ENCODE measurements at places on chromosomes 5 and 9.

GRCh38 chr5:1445313-1445688, at the start of gene SLC6A3:
Gene SLC6A3, minus strand, starts transcription at chr5:1445440. Its CDS starts 2,243 bp downstream, at chr5:1443197.
- peak; percentile 24 for DNase-seq

DNA sequence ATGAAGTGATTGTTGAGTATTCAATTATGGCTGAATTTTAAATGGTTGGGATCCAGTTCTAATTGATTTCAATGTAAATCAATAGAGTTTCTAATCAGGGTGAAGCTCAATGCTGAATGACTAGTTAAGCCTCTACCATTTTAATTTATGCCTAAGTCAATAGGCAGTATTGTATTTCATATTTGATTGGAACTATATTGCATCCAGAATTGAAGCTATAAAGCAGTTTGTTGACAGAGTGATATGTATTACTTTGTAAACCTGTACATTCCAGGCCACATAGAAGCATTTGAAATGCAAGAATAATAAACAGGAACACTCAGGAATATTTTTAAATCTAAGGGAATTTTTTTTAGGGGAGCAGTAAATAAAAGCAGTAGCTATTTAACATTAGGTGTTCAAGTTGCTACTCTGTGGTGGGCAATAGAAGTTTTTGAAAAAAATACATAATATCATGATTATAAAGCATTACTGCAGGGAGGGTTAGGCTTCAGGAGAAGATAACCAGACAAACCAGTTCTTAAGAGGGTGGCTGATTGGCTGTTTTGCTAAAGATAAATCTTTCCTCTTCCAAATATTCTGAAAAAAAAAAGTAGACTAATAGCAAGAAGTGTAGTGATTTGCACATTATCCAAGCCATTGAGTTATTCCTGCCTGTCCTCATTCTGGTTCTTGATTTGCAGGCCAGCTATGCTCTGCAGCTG, 492.0 kb upstream of the MEF2C start:
- DNase-seq: no peak

GRCh38 chr5:171537070-171537849, 117.8 kb downstream of the FGF18 start:
- DNase-seq: no peak

GRCh38 chr9:25350011-25350410, 328.2 kb downstream of the TUSC1 start:
- DNase-seq: no peak

DNA sequence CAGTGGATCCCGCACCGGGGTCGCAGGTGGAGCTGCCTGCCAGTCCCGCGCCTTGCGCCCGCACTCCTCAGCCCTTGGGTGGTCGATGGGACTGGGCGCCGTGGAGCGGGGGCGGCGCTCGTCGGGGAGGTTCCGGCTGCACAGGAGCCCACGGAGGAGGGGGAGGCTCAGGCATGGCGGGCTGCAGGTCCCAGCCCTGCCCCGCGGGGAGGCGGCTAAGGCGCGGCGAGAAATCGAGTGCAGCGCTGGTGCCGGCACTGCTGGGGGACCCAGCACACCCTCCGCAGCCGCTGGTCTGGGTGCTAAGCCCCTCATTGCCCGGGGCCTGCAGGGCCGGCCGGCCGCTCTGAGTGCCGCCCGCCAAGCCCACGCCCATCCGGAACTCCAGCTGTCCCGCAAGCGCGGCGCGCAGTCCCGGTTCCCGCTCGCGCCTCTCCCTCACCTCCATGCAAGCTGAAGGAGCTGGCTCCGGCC, 120.6 kb upstream of the MEF2C start:
- no peak for DNase-seq

GRCh38 chr9:95954940-95955339, 79.4 kb downstream of the ERCC6L2 start:
- DNase-seq: no peak

GRCh38 chr5:65203746-65204145, 278.0 kb downstream of the ADAMTS6 start:
- no peak for DNase-seq

DNA sequence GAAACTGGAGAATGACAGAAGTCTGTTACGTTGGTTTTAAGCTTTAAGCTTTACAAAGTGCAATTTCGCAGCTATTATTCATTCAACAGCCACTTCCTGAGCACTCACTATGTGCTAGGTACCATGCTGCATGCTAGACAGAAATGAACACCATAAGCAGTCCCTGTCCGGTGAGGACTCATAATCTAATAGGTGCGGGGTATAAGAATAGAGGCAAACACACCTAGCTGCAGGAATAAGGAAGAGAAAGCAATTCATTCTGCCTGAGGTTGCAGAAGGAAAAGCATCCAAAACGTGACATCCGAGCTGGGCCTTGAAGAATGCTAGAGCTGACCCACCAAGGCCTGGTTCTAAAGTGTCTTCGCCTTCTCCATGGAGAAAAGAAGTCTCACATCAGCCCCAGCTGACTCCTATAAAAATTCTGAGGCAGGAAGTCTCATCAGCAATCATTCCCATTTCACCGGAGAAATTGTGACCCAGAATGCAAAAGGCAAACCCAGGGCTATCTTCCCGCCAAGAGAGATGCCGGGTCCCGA, 542 bp downstream of the FKBP15 start:
- DNase-seq: no peak

DNA sequence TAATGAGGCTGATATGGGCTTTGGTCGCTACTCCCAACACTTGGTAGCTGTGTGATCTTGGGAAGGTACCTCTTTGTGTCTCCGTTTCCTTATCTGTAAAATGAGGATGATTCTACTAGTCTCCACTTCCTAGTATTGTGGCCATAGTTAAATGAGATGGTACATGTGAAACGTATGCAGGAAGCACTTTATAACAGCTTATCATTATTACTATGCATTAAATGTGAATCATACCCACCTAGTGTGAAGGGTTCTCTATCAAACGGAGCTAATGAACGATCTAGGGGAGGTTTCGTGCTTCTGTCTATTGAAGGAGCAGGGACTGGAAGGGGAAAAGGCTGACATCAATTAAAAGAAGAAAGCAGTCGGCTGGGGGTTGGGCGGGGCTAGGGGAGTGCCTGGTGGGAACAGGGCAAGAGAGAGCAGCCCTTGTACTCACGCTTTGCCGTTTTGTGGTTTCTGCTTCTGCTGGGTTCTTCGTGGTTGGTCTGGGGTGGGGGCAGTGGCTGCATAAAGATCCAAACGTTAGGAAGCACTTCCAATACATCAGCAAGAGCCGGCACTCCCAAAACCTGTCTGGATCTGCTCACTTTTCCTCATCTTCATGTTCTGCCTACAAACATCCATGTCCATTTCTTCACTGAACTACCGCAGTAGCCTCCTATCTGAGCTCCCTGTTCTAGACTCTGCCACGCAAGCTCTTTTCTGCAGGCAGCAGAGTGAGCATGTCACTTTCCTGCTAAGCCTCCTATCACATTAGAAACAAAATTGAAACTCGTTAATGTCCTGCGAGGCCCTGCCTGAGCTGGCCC, 30.8 kb downstream of the LCP2 start:
- peak; percentile 84 for DNase-seq

- no peak for DNase-seq
These were observed 8.8 kb upstream of the ASB6 start for GRCh38 chr9:129650680-129651235.

DNA sequence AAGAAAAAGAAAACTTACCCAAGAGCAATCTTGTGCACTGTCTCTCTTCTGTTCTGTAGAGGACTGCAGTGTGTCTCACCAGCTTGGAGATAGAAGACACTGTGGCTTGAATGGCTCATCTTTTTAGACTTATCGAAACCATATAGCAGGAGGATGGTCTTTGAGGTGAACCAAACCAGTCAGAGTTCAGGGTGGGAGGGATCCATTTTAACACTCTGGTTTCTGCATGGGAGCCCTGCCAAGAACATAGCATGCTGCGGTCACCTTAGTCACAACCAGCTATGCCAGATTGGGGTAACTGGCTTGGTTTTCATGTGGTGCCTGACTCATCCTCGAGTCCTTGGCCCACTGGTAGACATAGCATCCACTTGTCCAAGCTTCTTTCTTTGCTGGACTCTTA, 135.1 kb downstream of the PAPPA start:
- DNase-seq: no peak

DNA sequence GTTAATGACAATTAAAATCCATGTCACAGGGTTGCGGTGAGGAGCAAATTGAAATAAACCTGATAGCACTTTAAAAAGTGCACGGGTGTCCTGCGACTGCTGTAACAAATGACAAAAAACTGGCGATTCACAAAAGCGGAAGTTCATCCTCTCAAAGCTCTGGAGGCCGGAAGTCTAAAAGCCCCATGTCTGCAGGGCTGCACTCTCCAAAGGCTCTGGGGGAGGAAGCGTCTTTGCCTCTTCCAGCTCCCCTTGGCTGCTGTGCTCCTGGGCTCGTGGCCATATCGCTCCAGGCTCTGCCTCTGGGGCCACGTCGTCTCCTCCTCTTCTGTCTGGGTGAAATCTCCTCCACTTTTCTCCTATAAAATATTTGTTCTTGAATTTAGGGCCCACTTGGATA, 273.9 kb upstream of the IRX2 start:
- DNase-seq: no peak

DNA sequence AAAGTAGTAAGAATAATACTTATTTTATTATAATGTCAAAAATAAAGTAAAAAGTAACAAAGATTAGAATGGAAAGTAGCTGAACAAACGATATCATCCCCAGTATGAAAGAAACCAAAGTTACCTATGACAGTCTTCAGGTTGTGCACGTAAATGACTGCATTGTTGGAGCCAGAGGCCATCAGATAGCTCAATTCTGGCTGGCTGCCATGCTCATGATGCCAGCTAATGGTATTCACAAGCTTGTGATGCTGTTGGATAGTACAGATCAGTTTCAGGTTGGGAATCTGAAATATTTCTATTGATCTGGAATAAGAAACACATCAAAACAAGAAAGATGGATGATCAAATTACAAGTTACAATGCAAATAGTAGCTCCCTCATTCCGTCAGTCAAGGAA, 21.1 kb downstream of the GEMIN5 start:
- DNase-seq: no peak

DNA sequence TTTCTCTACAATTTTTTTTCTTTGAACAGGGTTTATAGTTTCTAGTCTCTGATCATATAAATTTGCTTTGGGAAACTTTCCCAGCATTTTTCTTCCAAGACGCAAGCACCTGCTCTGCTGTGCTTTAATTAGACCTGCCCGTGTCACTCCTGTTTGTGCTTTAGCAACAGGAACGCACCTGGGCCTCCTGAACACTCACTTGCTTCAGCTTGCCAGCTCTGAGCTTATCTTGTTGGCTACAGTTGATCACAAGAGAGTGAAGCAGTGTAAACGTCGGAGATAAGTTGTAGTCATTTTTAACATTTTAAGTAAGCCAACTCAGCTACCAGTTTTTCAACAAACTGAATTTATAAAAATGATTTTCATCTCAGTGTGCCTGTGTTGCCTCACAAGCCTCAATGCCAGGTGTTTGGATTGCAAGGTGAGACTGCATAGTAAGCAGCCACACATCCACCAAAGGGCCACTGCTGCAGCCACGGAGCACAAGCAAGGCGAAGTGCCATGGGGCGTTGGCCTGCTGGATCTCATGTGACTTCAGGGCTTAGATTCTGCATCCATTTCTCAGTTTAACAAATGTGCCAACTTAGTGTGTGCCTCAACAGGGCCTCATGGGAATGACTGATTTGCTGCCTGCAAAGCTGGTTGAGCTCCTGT, 166.9 kb downstream of the TRIO start:
- no peak for DNase-seq

DNA sequence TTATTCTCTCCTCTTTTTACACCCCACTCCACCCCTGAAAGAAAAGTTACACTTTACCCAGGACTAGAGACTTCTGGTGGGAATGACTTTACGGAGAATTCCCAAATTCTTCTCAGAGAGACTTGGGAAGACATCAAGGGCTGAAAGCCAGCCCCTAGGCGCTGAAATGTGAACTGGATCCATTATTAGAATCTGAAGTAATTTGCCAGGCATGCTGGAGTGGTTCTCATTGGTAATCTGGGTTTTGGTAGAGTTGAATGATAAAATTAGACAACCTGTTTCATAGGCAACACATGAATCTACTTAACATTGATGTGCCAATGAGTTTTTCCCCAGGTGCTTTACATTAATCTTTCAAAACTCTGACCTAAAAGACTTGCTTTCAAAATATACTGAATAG, 324.8 kb downstream of the ADAMTS6 start:
- no peak for DNase-seq

GRCh38 chr5:124130816-124131215, 615.6 kb downstream of the ZNF608 start:
- no peak for DNase-seq

DNA sequence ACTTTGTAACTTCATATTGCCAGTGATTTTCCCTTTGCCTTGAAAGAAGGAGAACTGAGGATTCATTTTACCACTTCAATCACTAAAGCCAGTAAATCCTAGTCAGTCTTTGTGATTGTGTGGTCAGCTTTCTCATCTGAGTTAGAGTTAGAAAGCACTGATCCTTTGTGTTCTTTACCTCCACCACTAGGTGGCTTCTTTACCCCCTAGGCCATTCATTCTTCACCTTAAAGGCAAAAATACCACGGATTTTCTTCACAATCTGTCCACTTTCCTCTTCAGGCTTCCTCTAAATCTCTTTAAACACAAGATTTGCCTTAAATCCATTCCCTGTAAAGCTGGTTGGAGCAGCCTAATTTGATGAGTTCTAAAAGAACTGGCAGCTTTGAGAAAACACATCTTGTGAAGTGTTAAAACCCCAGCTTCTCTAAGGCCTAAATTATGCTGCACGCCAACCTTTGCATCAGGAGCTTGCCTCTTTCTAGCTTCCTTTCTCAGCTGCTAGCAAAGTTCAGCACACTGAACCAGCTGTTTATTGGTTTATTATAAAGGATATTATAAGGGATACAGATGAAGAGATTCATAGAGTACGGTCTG, 20.4 kb downstream of the BDP1 start:
- no peak for DNase-seq

- no peak for DNase-seq
These were observed 173.7 kb upstream of the ANKRD55 start for GRCh38 chr5:56406838-56407237.

DNA sequence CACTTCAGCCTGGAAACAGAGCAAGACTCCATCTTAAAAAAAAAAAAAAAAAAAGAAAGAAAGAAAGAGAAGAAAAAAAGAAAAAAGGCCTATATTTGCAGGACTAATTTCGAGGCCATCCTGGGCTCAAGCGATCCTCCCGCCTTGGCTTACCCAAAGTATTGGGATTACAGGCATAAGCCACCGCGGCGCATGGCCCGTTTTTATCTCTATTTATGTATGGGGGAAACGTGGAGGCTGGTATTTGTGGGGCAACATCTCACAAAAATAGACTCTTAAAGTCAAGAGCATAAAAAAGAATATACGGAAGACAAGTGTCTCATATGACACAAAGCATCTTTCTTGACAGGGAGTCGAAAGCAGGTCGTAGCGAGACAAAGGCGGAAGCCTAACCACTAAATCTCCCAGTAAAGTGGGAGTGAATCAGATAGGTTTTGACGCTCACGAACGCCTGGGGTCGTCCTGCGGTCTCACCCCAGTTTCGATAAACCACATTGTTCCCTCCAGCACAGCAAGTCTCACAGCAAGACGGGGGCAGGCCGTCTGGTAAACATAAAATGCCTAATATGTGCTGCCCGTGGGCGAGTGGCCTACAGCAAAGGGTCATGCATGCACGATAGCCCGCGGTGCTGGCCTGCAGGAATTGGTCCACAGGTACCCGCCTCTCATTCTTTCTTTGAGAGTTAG, 1.8 kb upstream of the TRIM41 start:
- DNase-seq: peak; percentile 72

GRCh38 chr9:99353408-99353807, 131.3 kb downstream of the SEC61B start:
- no peak for DNase-seq

GRCh38 chr5:94983861-94984535, 300.9 kb downstream of the MCTP1 start:
- no peak for DNase-seq

- DNase-seq: no peak
These were observed 311.1 kb downstream of the CDH18 start for GRCh38 chr5:19676895-19677294.

All from CD4-positive, alpha-beta T cell treated with Interleukin-6 for 4 hours (primary cell).